NCI-H2107 (cell line): ENCODE measurements at places on chromosomes 5 and 9.

GRCh38 chr5:96997265-96997859 is 61.5 kb downstream of the LNPEP start:
- peak; percentile 5 for DNase-seq

GRCh38 chr9:6869081-6869948 is 111.5 kb downstream of the KDM4C start:
- no peak for DNase-seq

GRCh38 chr5:79512471-79513307 is 1.2 kb downstream of the HOMER1 start:
- DNase-seq: no peak

DNA sequence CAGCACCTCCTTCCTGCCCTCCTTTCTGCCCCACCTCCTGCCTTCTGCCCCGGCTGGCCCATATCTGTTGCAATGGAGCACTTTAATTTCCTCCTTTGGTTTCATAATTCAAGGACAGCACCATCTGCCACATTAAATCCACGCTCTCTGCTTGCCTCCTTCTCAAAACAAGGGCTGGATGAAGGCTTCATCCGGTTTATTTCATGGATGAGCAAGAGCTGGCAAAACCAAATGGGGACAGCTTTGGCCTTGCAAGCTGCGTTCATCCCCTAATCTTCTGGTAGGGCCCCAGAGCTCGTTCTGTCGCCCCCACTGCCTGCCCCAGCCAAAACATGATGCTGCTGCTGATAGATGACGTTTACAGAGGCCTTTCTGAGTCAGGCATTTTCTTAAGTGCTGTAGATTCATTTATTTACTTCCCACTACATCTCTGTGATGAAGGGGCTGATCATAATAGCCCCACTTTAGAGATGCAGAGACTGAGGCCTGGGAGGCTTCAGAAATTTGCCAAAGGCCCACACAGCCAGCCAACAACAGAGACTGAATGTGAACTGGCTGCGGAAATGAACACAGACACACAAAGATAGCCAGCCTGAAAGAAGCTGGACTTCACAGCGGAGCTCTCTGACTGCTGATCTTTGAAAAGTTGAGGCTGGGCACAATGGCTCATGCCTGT is 115.6 kb upstream of the CPEB4 start:
- no peak for DNase-seq

DNA sequence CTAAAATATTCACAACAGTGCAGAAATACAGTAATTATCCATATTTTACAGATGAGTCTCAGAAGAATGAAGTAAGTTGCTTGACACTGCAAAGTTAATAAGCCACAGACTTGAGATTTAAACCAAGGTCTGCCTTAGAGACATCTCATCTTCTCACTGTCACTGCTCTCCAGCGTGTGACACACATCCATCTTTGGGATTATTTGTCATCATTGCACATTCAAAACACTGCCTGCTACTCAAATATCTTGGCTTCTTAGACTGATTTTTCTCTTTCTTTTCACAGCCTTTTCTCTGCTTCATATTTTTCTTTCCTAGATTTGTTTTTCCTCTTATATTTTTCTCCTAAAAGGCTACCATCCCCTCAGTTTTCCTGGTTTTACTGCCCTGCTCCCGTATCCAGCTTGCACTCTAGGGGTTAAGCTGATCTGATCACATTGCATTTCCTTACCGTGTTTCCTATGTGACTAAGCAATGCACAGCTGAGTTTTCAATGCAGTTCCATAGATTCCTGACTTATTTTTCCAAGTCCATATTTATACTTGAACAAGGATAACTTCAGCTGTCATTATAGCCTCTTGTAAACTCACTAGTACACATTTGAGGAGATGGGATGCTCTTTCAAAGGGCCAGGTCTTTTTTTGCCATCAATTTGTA is 353.0 kb downstream of the PLK2 start:
- no peak for DNase-seq

GRCh38 chr5:155260798-155261197 is 247.2 kb downstream of the KIF4B start:
- no peak for DNase-seq
